ENCODE measurements at places on chromosomes 2 and 18.
A peak's percentile ranks its signal among the peaks of the same experiment; 100 is the strongest.

DNA sequence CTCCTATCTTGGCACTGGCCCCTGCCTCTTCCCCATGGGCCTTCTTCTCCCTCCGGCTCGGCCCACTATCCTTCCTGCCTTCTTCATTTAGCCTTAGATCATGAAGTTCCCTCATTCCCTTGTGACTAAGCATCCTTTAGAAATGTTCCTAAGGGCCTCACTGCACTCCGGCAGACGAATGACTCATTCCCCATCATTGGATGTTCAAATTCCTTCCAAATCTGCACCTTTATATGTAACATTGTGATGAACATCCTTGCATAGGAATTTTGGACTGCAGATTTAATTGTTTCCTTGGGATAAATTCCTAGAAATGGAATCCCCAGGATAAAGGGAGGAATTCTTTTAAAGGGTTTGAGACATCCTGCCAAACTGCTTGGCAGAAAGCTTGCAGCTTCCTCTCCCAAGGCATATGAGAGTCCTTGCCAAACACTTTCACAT lies 19.0 kb downstream of the CRACDL start:
- DNase-seq, result peak; percentile 88

DNA sequence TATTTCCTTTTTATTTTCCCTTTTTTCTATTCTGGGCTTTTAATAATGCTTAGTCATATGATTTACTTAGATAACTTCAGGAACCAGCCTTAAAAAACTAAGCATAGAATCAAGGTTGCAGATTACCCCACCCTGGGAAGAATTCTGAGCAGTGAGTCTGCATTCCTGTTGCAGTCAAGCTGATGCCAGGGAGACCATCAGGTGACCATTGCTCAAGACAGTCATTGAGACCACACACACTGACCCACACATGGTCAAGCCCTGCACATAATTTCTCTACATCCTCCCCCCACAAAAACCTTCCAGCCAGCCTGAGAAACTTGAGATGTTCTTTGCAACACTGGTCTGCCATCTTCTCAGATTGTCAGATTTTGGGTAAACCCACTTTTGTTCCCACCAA lies 83.9 kb downstream of the SH3YL1 start:
- DNase-seq, result no peak

DNA sequence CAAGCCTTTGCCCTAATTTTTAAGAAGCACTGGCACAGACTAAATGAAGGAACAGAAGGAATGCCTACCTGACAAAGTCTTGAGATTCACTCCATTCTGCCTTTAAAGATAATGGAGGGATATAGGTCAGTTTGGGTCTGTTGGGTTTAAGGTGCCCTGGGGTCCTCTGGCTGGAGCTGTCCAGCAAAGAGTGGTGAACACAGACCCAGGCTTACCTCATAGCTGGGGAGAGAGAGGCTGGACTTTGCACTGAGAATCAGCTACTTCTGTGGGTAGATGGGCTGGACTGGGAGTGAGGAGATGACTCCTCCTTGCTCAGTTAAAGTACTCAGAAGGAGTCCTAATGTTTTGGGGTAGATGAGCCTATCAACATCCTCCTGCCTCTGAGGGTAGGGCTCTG lies 64.4 kb upstream of the CXCR4 start:
- DNase-seq, result no peak

DNA sequence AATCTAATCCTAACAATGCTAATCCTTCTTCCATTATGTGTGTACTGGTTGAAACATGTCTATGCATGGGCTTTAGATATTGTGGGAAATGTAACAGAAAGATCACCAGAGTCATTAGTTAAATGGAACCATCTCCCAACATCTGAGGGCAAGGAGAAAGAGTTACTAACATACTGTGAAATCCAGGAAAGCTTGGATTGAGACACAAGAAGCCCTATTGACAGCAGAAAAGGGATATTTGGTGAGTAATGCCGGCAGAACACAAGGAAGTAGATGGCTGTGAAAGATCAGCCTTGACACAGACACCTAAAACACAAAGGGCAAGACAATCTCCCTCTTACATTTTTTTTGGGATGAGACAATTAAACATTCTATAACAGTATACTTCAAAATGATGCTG lies 28.5 kb upstream of the LAMA1 start:
- DNase-seq, result no peak

DNA sequence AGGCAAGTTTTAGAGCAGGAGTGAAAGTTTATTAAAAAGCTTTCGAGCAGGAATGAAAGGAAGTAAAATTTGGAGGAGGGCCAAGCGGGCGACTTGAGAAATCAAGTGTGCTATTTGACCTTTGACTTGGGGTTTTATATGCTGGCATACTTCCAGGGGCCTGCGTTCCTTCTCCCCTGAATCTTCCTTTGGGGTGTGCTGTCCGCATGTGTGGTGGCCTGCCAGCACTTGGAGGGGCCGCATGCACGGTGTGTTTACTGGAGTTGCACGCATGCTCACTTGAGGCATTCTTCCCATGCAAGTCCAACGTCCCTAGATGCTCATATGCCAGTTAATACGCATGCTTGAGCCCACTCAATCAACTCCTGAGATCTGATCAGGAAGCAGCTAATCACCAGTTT lies 78.3 kb upstream of the MAP4K4 start:
- DNase-seq, result no peak

DNA sequence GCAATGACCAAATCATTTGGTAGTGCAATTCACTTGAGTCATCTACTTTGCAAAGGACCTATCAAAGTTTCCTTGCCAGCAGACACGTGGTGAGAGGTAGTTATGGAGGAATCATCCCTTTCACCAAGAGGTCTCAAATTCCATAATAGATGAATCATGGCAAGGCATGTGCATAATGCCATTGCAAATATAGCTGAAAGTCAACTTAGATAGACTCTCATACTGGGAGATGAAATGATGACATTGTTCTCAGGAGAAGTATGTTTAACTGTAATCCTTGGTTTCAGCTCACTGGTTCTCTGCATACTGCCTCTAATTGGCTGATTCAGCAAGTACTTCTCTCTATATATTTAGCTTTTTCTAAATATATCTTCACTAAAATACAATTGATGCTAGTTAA lies 57.2 kb downstream of the CALCRL start:
- peak; percentile 73 for DNase-seq

- peak; percentile 86 for DNase-seq
Measured at GRCh38 chr18:9814431-9814830, 71.3 kb upstream of the TXNDC2 start.

DNA sequence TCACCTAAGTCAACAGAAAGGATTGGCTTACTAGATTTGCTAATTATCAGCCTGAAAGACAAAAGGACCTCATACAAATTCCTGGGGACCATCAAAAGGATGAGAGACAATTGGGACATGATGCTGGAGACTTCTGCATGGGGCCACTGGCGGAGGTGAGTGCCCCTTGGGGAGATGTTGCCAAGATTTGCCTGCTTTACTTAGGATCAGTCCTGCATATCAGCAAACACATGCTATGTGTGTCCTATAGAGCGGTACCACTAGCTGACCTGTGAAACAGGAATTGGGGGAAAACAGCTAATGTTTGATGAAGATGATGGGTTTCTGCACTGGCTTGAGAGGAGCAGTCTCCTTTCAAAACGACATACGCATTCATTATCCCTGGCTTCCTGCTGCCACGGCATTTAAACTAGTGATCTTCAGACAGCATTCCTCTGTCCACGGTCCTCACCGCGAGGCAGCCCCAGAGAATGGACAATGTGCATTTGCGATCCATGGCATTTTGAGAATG lies 104.2 kb downstream of the TGIF1 start:
- DNase-seq, result peak; percentile 63

DNA sequence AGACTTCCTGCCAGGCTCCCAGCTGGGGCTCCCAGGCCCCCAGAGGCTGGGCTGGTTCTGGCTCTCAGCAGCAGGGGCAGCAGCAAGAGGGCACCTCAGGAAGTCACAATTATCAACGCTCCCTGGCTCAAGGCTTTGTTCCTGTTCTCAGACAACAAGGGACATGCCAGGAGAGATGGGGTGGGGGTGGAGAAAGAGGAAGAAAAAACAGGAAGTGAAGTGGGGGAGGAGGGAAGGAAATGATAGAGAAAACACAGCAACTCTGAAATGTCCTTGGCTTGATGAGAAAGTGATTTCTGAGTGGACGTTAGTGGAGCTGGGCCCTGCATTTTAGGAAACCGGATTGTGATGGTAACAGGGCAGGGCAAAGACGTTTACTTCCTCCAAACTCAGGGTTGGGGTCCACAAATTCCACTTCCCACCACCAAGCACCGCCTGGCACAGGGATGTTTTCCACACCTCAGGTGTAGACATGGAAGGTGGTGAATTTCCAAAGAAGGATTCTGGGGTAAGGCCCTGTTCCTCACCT lies 40.4 kb downstream of the CYRIA start:
- DNase-seq, result no peak

- no peak for DNase-seq
Measured at GRCh38 chr2:191888400-191889166, 41.7 kb upstream of the CAVIN2 start.

GRCh38 chr2:169891593-169892298 lies 64.5 kb downstream of the UBR3 start:
- DNase-seq, result peak; percentile 13

GRCh38 chr2:1688161-1688560 lies 56.2 kb downstream of the PXDN start:
- DNase-seq, result no peak

DNA sequence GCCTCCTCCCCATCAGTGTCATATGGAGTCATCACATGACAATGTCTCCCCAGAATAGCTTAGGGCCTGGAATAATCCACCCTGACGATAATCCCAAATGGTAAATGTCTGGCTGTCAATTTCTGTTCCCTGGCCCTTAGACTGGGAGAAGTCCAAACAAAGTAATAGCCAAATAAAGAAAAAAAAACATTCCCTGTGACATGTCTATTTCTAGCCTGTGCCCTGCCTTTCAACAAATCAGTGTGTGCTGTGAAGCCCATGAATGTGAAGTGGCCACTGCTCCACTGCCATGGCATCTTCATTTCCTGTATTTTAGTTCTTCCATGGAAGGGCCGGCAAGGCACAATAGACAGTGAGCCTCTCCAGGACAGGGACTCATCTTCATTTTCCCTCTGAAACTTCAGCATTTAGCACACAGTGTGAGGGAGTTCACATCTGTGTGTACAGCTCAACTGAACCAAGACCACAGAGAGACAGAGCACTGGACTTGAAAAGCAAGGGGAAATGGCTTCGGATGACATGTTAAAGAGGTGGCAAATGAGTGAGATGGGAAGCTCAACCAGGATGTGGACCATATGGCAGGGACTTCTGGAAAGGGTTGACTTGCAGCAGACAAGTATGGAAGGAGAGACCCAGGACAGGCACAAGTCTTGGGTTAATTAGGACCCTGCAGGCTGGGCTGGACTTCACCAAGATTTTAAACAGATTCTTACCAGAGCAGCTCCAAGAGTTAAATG lies 140.0 kb downstream of the ANTXR1 start:
- no peak for DNase-seq

GRCh38 chr18:21739604-21740537 lies 721 bp upstream of the MIB1 start:
- no peak for DNase-seq

DNA sequence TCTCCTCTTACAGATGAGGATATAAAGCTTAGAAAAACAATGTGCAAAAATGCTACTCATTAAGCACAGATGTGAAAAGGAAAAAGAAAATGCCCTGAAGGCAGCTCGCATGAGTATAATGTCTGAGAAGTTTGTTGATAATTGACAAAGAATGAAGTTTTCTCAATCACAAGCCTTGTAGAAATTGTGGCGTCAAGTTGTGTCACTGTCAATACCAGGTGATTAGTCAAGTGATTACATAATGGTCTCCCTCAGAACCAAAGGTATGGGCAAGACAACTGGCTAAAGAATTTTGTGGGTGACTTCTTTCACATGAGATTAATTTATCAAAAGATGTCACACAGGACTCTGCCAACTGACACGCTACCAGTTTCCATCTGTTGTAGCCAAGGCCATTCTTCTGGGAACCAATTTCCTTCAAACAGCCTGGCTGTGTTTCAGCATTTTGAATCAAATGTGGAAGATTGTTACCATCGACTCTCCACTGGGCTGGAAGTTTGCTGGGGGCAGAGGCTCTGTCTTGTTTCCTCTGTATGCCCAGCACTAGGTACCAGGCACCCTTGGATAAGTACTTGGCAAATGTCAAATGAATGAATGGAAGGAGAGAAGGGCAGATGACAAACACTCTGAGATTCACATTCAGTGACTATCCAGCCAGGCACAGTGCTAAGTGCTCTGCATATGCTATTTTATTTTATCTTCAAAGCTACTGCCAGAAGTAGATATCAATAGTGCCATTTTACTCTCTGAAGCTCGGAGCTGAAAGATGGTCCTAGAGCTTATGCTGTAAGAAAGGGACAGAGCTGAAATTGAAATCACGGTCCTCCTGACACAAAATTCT lies 5.9 kb upstream of the FN1 start:
- DNase-seq, result no peak

DNA sequence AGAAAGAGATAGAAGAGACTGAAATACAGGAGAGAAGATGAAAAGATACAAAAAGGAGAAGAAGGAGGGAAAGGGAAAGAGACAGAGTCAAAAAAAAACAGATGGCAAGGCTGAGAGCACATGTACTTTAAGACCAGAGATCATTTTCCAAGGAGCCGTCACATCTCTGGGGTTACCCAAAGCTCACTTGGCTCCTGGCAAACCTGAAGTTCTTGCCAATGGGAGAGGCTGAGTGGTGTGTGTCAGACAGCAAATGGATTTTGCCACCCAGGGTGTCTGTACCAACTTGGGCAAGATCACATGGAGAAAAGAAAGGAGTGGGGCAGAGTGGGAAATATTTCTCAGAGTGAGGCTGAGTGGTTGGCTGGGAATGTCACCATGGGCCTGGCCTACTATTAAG lies 219.3 kb upstream of the TNP1 start:
- DNase-seq, result no peak

- peak; percentile 3 for DNase-seq
Measured at GRCh38 chr18:64993695-64994094, 757.1 kb upstream of the CDH7 start.

DNA sequence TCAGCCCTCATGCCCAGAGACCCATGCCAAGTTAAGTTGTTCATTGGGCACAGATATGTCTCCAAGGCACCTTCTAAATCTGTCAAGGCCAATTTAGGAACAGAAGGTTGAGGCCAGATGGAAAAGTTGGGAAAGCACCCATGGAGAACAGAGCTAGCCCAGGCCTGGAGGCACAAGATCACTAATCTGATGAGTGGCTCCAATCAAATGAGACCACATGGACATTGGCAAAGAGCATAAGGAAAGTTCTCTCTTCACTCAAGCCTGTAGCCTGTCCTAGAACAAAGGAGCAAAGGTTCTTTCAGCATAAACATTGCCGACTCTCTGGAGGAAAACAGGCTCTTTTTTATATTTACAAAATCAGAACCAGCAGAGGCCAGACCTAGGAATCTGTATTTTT lies 154.8 kb downstream of the RNF152 start:
- DNase-seq, result no peak

- peak; percentile 98 for DNase-seq
Measured at GRCh38 chr2:11154923-11155380, 315 bp upstream of the SLC66A3 start.
